Hematopoietic multipotent progenitor cell treated with erythropoietin and hydrocortisone succinate and interleukin-3 and kit ligand, for 15 days (in vitro differentiated cells): ENCODE measurements at places on chromosomes 4 and X.

DNA sequence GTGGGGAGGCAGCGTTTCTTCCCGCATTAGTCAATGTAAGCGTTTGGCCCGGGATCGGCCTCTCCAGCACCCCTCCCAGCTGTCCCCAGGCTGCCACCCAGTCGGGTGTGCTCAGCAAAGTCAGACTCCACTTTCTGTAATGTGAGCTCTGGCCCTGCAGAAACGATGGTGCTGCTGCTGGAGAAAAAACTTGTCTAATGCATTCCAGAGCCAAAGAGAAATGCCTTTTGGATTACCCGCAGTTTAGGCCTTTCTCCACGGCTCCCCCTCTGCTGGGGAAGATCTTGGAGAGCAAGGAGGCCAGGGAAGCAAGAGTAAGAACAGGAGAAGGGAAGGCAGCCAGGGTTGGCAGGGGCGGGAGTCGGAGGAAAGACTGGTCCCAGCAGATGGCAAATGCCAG is 55.2 kb downstream of the ELF4 start:
- no peak for DNase-seq

DNA sequence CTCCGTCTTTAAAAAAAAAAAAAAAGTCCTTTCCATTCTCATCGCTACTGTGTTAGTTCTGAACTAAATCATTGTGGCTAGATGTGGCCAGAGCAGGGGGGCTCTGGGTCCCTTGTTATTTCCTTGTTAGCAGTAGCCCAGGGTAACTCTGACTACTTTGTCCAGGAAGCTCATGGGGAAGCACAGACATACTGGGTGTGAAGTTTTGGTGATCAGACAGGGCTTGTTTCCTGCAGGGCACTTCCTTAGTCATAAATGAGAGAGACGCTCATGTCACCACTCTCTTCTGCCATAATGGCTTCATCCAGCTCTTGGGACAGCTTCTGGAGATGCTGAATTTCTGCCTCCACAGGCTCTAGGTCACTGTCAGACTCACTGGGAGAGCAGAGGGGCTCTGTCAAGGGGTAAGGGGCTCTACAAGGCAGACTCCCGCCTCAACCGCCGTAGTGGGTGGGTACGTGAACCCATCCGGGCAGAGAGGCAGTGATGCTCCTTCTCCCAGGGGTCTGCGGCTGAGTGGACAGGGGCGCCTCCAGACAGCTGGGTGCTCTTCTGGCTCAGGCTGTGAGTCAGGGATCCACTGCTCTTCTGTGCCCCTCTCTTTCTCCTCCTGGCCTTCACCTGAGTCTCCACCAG is 12.9 kb downstream of the STIM2 start:
- no peak for DNase-seq

DNA sequence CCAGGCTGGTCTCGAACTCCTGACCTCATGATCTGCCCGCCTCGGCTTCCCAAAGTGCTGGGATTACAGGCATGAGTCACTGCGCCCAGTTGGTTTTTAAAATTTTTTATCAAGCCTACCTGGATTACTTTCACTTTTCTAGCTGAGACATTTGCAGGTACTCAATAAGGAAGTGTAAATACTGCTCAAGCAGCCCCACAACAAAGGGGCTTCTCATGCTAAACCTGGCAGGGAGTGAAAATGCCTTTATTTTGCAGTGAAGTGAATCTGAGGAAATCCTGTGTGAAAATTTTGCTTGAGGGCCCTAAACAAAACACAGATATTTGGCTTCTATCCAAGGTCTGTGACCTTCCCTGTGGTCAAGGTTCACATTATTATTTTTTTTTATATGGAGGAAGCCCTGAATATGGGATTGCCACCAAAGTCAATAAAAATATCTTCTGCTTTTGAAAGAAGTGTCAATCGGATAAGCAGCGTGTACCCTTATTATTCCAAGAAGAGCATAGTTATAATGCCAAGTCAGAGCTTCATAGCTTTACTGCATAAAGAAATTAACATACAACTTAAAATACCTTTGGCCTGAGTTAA is 481.0 kb downstream of the SH2D1A start:
- DNase-seq = no peak

GRCh38 chr4:168421671-168422070 is 58.6 kb downstream of the DDX60L start:
- no peak for DNase-seq

DNA sequence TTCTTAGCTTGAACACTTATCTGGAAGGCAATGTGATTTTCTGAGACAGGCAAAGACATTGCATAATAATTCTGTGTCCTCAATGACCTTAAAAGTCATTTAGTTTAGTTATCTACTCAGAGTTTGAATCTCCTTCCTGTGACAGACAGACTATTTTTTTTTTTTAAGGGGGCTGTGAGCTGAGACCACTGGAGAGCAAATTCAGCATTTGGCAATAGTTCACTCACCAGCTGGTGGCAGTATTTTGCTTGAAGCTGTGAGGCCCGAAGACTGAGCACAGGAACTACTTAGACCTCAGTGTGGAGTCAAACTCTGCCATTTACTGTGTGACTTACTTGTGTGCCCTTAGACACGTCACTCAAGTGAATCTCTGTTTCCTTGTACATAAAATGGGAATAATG is 22.9 kb upstream of the CPE start:
- no peak for DNase-seq

DNA sequence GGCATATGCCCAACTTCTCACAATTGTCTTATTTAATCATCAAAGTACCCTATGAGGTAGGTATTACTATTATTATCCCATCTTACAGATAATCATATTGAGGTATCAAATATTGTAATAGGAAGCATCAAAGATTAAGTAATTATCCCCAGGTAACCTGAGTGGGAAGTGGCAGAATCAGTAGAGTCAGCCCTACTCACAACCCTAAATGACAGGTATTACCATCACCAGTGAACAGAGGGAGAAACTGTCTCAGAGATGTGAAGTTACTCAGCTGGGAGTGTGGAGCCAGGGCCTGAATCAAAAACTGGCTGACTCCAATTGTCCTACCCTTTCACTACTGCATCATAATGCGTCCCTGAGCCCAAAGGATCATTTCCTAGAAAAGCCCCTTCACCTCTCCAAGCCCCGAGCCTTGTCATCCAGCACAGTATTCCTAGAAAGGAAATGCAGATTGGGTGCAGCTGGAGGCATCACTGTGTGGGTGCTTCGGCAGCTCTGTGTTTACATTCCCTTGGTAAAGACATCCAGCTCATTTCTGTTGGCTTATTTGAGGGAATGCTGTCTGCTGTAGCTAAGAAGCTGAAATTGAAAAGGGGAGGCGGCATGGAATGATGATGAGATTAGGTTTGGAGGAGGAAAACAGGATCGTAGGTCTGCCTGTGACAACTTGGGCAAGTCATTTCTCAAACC is 72.8 kb downstream of the DHX15 start:
- DNase-seq = no peak

GRCh38 chrX:45803383-45803921 is 602.8 kb upstream of the DIPK2B start:
- no peak for DNase-seq

DNA sequence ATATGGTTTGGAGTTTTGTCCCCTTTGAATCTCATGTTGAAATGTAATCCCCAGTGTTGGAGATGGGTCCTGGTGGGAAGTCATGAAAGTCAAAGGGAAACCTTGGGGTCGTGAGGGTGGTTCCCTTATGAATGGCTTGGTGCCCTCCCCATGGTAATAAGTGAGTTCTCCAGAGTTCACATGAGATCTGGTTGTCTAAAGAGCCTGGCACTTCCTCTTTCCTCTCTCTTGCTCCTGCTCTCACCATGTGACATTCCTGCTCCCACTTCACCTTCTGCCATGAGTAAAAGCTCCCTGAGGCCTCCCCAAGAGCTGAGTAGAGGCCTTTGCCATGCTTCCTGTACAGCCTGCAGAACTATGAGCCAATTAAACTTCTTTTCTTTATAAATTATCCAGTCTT is 5.5 kb upstream of the IL15 start:
- no peak for DNase-seq
